ENCODE measurements at places on chromosomes 1 and 21.

GRCh38 chr1:147625362-147625995 is 44.8 kb downstream of the ACP6 start:
- DNase-seq: no peak

- no peak for DNase-seq
These were observed 1.7 kb upstream of the TNFRSF9 start for GRCh38 chr1:7942214-7942921.

DNA sequence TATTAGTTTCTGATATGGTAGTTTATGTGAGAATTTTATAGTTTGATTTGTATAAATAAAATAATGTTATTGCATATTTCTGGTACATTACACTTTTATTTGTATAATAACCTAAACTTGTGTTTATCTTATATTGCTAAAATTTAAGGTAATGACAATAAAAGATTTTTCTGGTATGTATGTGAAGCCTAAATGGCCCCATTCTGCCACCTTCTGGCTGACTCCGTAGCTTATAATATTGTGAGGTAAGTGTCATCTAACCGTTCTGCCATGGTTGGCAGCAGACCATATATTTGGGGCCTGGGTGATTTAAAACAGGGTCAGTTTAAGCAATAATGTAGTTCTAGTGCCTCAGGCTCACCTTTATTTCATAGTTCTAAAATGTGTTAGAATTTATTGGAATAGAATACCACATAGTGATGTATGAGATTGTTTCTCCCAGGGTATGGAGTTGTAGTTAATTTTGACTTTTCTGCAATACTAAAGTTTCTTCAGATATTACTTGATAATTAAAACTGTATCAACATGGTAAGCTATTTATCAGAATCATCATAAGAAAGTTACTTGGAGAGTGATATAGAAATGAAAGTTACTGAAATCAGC is 21.2 kb upstream of the PRKACB start:
- DNase-seq: no peak

- DNase-seq: no peak
These were observed 10.4 kb upstream of the BOLA1 start for GRCh38 chr1:149888999-149889289.

GRCh38 chr1:153649137-153649862 is 9.2 kb upstream of the SNAPIN start:
- DNase-seq: no peak

DNA sequence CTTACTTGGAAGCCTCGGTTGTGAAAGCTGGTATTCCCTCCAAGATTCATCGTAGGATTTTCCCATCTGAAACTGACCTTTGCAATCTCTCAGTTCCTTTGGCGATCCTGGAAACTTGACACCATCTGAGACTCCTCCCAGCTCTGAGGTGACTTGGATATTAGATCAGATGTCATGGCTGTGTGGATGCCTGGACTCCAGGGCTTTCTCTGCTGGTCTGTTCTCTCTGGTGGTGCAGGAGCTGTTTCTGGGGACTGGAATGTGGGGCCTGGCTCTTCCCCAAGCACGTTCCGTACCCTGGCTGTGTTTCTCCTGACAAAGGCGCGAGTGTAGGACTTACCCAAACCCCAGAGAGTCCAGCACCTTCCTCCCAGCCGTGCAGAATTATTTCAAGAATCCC is 252.2 kb downstream of the RPS6KC1 start:
- DNase-seq: no peak

GRCh38 chr1:229192031-229192430 is 78.9 kb upstream of the RAB4A start:
- DNase-seq: no peak

DNA sequence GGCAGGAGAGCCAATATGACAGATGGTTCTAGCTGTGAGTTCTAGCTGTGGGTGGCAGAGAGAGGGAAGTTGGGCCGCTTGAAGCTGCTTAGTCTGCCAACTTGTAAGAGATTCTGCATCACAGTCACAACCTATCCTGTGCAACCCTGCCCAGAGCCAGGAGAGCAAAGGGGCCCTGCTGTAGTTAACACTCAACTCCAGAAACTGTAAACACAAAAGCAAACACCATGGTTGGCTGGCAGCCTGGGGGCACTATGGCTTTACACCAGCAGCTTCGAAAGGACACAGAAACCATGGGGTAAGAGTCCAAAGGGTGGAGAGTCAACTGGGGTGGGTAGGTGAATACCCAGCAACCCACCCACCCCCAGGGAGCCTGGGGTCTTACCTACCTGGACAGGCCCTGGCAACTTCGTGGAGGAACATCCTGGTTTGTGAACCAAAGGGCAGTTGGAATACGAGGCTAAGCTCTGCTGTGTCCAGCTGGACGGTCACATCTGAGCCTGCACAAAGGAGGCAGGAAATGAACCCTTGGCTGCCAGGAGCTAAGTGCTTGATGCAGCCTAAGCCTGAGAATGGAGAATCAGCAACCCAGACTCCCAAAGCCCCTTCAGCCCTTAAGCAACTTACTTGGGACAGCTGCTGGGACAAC is 6.4 kb downstream of the INPP5B start:
- no peak for DNase-seq

DNA sequence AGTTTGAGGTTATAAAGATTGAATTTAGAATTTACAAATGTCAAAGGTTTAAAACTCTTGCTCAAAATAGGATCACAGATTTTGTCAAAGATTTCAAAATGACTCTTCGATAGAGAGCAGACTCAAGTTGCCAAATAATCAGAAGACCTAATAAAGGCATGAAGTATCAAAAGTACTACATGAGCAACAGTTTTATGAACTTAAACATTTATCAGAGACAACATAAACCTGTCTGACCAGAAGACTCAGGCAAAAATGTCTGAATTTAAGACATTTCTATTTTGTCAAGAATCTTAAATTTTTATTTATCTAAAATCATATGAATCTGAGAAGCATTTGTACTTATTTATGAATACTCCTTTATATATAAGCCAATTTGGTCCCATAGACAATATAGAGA is 330.9 kb downstream of the PTPRU start:
- DNase-seq: no peak
